ENCODE measurements at places on chromosomes 11 and 22. TPM values are rescaled to one million over a fixed set of nuclear protein-coding genes. Genes with fewer than 3 reads are reported as not detected.

The OR51B5 gene
- polyA plus RNA-seq, result not detected

The EIF4G2 gene
- polyA plus RNA-seq, result 609 TPM

The LRRC10B gene
- 0.12 TPM for polyA plus RNA-seq

- DNase-seq, result no peak
- H3K4me1 ChIP-seq, result peaks cover 42% of the 10 kb centered on the region
- peaks cover 22% of the 10 kb centered on the region for H3K36me3 ChIP-seq
- no peaks in the 10 kb centered on the region for H3K27me3 ChIP-seq
- H3K4me3 ChIP-seq, result no peak overlapping the region
These were observed 2.6 kb downstream of the ANKRD13D start for GRCh38 chr11:67291481-67292381.

DNA sequence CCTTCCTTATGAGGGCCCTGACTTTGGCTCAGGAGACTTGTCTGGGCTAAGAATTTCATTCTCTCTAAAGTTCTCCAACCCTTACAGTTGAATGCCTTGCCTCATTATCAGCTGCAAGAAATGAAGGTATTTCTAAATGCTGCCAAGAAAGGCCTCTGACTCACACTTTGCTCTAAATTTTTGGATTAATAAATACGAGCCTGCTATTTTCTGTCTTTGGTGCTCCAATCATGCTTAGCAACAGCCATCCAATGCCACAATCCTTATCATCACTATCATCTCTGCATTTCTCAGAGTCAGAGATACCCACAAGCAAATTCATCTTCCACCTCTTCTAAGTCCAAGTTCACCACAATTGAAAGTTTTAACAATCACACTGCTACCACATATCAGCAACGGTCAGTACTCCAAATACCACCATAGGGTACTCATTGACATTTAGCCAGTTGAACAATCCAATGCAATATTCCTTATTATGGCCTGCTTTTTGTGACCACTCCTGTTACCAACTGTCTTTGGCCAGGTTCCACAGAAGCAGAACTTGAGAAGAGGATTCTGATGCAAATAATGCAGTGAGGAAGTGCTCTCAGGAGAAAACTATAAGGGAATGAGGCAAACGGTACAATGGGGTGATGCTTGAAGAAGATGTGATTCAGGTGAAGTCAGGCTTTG lies 5.7 kb downstream of the PATE2 start:
- no peak overlapping the region for H3K27ac ChIP-seq
- no peak overlapping the region for H3K4me3 ChIP-seq
- DNase-seq, result no peak
- H3K4me1 ChIP-seq, result no peaks in the 10 kb centered on the region
